ENCODE measurements at places on chromosomes 16 and 17.

- no peak for DNase-seq
Measured at GRCh38 chr17:70298929-70299531, 129.7 kb downstream of the KCNJ2 start.

- DNase-seq = no peak
Measured at GRCh38 chr17:27778183-27778582, 22.1 kb downstream of the NOS2 start.

DNA sequence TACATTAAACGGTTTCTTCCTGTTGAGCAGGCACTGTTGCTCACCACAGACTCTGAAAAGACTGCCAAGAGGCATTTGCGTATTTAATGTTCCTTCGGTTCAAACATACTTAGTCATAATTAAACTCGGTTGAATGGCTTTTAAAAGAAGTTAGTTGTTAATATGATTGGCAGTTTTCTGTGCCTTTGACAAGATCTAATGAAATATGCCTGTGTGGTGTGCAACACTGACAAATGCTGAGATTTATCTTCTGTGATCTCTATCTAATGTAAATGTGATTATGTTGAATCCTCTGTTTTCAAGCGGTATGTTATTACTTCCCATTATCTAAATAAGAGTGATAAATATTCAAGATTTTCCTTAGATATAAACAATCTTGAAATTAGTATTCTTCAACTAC lies 1046.6 kb downstream of the CDH8 start:
- no peak for DNase-seq

- DNase-seq = no peak
Measured at GRCh38 chr17:2019723-2020122, 5.4 kb downstream of the RTN4RL1 start.

- DNase-seq = no peak
Measured at GRCh38 chr17:40718930-40719329, 15.4 kb upstream of the KRT24 start.

DNA sequence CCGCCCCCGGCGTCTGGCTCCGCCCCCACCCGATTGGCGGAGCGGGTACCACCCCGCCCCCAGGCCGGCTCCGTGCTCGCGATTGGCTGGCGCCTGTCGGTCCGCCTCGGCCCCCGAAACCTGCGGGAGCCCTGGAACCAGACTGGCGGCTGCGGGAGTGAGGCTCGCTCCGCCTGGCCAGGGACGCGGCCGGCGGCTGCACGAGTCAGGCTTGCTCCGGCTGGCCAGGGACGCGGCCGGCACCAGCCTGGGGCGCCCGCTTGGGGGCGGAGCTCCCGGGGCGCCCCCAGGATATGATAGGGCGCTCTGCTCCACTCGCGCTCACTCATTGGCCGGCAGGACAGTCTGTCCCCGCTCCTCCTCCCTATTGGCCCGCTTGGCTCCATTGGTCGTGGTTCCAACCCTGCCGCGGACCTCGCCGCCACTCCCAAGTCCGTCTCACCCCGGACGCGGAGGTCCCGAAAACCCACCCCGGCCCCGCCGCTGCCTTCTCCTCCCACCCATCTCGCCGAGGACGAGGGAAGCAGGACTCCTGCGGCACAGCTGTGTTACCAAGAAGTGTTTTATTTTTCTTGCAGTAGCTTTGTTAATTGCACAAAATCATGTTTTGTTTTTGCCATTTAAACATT lies 340 bp upstream of the ROGDI start:
- peak; percentile 86 for DNase-seq

DNA sequence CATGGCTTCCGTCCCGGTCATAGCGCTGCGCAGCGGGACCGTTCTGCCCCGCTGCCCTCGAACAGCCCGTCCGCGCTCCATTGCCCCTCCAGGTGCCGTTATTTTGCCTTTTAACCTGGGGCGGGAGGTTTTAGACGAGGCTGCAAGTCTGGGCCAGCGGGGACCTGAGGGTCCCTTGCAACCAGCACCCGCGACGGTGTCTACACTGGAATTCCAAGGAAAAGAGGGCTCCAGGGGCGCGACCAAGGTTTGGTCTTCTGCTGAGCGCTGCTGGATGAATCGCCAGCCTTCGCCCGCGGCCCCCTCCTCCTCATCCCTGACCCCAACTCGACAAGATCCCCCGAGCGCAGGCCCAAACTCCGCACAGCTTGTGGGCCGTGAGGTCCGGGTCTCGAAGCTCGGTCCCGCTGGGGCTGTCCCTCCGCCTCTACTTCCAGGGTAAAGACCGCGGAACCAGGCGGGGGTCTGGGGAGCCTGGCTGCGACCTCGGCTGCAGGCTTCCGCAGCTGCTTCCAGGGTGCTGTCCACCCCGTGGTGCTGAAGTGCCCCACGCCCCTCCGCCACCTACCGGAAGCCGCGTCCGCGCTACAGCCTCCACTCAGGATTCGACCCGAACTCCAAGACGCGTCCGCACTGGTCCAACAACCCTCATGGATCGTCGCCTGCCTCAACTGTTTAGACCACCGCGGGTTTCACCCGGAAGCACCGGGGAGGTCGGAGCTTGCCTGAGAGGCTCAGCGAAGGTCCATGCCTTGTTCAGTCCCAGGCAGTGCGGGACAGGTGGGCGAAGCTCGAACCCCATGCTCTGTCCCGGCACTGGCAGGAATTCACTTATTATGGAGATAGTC lies 10.1 kb upstream of the CA4 start:
- DNase-seq = peak; percentile 50

DNA sequence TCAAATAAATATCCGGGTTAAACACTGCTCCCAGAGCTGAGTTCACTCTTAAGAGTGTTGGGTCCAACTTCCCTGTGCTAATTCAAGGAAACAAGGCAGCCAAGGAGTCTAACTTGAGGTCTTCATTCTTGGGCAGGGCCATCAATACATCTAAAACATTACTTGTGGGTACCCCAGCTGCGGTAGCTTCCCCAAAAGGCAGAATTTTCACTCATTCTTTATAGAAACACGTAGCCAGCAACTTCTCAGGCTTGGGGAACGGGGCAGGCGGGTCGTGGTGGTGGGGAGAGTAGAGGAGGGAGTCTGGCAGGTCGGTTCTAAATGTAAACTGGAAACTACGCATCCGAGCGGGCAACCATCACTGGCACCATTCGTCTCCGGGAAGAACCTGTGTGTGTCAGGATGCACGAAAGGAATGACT lies 666 bp upstream of the METTL9 start:
- no peak for DNase-seq

GRCh38 chr17:76593384-76593826 lies 7.7 kb upstream of the ST6GALNAC2 start:
- no peak for DNase-seq

GRCh38 chr16:89958068-89958467 lies 9.5 kb downstream of the DEF8 start:
- no peak for DNase-seq

DNA sequence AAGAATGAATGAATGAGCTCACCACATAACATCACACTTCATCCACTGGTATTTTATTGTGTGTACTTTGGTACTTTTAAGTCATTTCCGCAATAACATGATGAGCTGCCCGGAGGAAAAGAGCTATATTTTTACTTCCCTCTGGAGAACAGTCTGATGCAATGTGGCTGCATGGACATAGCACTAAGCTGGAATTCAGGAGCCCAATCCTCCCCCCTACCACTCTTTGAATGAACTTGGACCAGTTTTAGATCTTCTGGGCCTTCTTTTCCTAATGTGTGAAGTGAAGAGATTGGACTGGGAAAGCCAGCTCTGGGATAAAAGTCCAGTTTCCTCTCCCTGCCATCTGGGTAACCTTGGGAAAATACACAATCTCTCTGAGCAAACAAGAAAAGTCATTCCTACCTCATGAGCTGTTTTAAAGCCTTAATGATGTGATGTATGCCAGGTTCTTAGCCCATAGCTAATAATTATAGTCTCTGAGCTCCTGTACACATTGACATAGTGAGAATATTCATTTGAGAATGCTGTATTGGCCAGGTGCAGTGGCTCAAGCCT lies 79.3 kb downstream of the ABCC12 start:
- no peak for DNase-seq

GRCh38 chr16:85911251-85911930 lies 12.4 kb downstream of the IRF8 start:
- no peak for DNase-seq

GRCh38 chr16:82630688-82631087 lies 3.9 kb downstream of the CDH13 start:
- no peak for DNase-seq

DNA sequence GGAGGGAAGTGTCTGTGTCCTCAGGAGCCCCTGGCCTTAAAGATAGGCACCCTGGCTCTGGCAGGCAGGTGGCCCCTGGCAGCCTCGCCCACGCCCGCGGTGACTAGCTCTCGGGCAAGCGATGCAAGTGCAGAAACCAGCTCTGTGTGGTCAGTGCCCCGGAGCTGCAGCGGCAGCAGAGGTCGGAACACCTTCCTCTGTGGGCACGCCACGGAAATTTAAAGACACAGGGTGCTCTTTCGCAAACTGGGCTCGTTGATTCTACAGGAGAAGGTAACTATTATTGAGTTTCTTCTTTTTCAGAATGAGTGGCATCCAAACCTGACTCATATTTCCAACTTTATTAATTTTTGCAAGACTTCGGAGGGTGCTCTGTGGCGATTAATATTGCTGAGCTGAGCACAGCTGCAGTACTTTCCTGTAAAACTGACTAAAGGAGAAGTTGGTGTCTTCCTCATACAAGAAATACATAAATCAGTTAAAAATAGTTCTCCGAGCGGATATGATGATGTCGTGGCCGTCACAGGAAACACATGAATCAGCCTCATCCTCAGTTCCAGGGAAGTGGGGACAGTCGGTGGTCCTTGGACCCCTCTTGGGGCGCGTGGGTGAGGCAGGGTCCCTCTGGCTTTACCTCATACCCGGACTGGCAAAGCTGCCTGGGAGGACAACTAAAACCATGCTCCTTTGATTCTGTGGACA lies 120.2 kb downstream of the METRNL start:
- peak; percentile 83 for DNase-seq

DNA sequence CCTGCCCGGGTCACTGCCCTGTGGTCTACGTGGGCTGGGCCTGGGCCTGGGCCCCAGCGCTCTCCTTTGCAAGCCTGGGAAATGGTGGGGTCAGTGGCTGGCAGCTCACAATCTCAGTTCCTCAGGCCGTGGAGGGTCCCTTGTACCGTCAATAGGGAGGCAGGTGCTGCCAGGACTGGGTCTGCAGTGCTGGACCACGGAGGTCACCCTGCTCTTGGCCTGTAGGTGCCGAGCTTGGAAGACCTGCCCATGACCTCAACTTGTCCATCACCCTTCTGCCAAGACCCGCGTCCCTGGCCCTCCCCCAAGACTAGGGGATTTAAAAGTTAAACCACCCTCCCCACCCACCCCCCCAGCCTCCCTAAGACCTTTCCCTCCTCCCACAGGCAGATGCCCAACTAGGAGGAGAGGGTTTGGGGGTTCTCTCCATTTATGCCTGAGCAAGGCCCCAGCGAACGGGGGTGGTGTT lies 2.5 kb downstream of the TBX2 start:
- DNase-seq = no peak

- no peak for DNase-seq
Measured at GRCh38 chr17:70527364-70527888, 358.1 kb downstream of the KCNJ2 start.

DNA sequence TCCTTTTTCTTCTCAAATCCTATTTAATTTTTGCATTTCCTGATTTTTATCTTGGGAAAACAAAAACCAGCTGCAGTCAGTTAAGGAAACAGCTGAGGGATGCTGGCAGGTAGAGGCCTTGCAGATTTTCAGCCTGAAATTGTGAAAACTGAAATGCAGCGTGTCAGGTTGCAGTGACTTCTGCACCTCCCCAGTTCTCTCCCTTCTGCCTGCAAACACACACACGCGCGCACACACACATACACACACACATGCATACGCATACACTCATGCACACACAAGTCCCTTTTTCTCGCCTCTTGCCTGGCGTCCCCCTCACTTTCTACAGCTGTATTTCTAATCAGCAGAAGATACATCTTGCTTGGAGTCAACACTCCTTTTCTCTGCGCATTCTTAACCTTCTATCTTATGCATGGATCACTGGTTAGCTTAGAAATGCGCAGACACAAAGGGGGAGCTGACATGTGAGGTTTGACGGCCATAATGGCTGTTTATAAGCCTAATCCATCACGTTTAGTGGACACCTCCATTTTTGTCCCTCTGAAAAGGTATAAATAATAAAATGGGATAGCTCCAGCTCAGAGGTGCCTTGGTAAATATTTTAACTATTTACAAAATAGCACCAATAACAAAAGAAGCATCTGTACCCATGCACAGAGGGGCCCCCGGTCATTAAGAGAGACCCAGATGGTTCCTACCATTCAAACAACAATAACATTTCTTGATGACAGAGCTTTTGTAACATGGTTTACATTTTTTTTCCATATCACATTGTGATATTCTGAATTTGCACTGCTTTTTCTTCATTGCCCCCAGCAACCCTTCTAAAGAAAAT lies 392.1 kb upstream of the SALL1 start:
- DNase-seq = no peak

- DNase-seq = no peak
Measured at GRCh38 chr17:49285716-49286115, 55.1 kb upstream of the PHOSPHO1 start.

GRCh38 chr17:41905172-41905571 lies 13.6 kb downstream of the ACLY start:
- no peak for DNase-seq

DNA sequence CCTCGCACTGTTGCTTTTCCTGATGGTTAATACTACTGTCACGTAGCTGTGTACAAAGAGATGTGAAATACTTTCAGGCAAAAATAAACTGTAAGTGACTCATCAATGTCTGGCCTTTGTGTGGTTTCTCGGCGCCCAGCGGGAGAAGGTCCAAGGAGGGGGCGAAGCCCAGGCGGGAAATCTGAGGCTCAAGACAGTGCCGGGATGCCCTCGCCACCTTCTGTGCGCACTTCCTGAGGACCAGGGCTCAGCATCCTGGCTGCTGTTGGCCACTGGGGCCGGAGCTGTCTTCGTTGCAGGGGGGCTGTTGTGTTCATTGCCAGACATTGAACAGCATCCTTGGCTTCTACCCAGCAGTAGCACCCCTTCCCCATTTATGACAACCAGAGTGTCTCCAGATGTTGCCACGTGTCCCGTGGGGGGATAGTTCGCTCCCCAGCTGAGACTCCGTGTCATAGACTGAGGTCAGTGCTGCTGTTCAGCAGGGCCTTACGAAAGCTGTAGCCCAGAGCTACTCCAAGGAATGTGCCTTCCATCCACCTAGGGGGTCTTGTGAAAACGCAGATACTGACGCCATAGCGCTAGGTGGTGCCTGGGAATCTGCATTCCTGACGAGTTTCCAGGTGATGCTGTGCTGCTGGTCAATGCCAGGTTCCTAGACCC lies 67.3 kb upstream of the PLCG2 start:
- no peak for DNase-seq
